ENCODE measurements at places on chromosomes 5 and 9. TPM values are rescaled to one million over a fixed set of nuclear protein-coding genes. Genes with fewer than 3 reads are reported as not detected.
A peak's percentile ranks its signal among the peaks of the same experiment; 100 is the strongest.

DNA sequence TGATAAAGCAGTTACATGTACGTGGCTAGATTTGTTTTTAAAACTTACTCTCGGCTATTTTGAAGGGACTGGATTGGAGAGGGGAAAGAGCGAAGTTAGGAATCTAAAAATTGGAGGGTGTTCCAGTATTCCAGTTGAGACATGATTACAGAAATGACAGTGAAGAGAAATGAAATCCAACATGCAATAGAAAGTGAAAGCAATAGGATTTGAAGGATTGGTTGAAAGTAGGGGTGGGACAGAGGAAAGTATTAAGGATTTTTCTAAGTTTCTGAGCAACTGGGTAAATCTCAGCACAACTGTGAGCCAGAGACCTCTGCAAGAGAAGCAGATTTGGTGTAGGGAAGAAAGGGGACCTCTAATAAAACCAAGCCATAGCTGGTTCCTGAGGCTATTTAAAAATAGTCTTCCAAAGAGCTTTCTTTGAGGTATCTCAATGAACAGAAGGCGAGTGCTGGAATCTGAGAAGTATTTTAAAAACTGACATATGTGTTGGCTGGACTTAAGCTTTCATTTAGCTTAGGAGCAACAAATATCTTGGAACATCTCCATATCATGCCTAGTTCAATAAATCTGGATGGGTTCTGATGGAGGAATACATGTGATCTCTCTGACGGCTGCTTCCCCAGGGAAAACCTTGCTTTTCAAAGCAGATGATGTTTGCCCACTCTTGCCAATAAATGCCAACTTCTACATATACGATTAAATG lies 110.4 kb upstream of the IFNK start:
- no peak for DNase-seq

DNA sequence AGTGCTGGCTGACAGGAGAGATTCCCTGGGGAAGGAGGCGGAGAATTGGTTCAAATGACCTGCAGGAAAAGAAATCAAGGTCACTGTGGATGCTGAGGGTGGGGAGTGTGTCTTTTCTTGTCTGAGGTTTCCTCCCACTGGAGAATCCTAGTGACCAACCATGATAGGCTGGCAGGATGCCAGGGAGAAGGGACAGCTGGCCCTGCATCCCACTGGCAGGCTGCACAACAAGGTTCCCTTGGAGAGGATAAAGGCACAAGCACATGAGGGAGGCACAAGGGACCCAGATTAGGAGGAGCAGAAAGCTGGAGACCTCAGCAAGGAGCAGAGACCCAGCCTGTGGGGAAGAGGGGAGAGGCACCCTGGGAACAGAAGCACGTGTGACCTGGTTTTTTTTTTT lies 11.4 kb upstream of the ZDHHC12 start:
- no peak for DNase-seq

DNA sequence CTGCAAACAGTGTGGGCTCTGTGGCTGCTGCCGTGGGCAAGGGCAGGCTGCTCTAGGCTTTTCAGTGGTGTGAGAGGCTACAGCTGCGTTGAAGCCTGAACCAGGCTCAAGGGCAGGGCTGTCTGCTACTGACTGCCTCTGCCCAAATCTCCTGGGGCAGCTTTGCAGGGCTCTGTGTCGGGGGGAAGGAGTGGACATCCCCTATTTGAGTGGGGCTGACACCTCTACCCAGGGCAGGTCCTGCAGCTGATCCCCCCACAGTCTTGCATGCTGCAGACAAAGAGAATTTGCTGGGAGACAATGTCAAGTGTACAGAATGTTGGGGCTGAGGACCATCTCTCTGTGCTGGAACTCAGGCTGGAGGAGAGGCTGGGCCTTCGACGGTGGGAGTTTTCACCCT lies 240.2 kb downstream of the PBX3 start:
- peak; percentile 62 for DNase-seq

DNA sequence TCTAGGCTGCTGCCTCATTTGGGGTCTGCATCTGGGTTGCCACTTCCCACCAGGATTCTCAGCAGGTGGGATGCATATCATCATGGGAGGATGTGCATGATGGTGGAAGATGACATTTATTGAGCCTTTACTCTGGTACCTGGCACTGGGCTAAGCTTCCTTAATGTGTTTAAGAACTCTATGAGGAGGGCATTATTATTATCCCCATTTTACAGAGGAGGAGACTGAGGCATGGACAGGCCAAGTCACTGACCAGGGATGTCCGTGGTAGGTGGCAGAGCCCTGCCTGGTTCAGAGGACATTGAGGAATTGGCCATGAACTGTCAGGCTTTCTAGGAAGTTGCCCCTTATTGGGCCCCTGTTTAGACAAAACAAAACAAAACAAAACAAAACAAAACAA lies 31.1 kb upstream of the TIFAB start:
- no peak for DNase-seq

The SLC35D2 gene
- 13.2 TPM for total RNA-seq

The ST8SIA4 gene
- 5.6 TPM for total RNA-seq

The IL5 gene
- total RNA-seq, result not detected

DNA sequence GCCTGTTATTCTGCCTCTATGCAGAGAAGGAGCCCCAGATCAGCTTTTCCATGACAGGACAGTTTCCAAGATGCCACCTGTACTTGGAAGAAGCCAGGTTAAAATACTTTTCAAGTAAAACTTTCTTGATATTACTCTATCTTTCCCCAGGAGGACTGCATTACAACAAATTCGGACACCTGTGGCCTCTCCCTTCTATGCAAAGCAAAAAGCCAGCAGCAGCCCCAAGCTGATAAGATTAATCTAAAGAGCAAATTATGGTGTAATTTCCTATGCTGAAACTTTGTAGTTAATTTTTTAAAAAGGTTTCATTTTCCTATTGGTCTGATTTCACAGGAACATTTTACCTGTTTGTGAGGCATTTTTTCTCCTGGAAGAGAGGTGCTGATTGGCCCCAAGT lies 301 bp upstream of the IL4 start:
- no peak for DNase-seq

- DNase-seq, result no peak
Observed at GRCh38 chr5:138762110-138762509, 8.9 kb downstream of the CTNNA1 start.

- no peak for DNase-seq
Observed at GRCh38 chr5:69224520-69224919, 10.2 kb upstream of the CDK7 start.

The SLC36A3 gene
- not detected for total RNA-seq

The SLC4A9 gene
- total RNA-seq, result not detected

Data from posterior vena cava (tissue), 2 donors.